NCI-H1048 (cell line): ENCODE measurements at places on chromosomes 16 and 17.
A peak's percentile ranks its signal among the peaks of the same experiment; 100 is the strongest.

GRCh38 chr17:21285164-21286065 is 904 bp downstream of the MAP2K3 start:
- no peak for DNase-seq

DNA sequence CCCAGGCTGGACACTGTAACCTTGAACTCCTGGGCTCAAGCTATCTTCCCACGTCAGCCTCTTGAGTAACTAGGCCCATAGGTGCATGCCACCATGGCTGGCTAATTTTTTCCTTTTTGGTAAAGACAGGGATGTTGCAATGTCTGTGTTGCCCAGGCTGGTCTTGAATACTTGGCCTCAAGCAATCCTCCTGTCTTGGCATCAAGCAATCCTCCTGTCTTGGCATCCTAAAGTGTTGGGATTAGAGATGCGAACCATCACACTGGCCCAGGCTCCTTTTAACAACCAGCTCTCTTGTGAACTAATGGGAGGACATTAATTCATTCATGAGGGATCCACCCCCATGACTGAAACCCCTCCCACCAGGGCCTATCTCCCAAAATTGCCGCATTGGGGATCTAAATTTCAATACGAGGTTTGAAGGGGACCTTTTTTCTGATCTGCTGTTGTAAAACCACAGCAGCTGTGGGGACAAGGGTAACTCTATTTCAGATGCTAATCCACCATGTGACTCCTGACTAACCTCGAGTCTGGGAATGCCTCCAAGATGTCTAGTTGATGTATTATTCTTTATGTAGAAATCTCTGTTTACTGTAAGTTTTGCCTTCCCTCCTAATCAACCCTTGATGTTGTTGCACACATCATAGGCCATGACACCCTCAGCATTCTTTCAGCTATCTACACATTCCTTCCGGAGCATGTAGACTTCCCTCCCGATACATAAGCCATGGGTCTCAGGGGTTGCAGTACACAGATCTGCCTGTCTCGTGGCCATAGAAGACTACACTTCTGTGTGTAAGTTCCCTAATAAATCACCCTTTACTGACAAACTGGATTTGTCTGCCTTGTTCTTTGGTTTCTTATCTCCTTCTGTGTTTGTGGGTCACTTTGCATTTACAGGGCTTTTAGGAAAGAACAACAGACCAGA is 37.6 kb downstream of the RNF112 start:
- no peak for DNase-seq

GRCh38 chr17:76304226-76305134 is 3.6 kb downstream of the QRICH2 start:
- DNase-seq, result no peak

DNA sequence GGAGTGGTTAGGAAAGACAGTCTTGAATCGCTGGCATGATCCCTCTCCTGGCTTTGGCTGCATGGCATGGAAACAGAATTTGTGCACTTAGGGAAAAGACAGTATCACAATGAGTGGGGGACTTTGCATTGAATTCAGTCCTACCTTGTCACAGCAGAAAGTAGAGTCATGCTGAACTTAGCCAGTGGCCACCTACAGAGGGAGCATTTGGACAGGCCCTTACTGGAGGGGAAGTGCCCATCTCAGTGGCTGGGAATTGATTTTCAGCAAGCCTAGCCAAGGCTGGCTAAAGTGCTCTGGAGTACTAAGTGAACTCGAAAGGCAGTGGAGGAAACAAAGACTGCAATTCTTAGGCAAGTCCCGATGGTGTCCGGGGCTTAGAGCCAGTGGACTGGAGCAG is 364.3 kb upstream of the TOM1L1 start:
- DNase-seq, result no peak

DNA sequence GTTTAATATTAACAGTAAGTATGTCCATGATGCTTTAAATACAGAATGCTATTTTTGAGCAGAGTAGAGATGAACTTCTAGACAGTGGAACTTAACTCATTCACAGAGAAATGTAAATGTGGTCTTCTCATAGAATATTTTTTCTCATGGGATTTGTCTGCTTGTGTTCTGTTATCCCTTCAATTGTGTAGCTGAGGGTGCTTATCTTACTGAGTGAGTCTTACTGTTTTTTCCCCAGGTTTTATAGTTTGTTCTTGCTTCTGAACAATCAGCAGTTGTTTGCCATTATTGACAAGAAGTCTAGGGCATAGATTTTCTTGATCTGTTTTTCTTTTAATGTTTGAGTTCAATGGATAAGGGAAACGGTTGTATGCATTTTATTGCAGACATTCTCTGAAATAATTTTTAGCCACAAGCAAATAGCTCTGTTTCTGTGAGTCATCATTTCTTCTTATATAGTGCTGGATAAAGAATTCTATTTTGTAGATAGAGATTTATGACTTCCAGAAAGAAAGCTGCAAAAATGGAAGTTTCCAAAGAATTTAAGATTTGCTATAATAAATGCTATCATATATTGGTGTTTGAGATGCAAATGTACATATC is 60.5 kb downstream of the NF1 start:
- DNase-seq, result no peak

DNA sequence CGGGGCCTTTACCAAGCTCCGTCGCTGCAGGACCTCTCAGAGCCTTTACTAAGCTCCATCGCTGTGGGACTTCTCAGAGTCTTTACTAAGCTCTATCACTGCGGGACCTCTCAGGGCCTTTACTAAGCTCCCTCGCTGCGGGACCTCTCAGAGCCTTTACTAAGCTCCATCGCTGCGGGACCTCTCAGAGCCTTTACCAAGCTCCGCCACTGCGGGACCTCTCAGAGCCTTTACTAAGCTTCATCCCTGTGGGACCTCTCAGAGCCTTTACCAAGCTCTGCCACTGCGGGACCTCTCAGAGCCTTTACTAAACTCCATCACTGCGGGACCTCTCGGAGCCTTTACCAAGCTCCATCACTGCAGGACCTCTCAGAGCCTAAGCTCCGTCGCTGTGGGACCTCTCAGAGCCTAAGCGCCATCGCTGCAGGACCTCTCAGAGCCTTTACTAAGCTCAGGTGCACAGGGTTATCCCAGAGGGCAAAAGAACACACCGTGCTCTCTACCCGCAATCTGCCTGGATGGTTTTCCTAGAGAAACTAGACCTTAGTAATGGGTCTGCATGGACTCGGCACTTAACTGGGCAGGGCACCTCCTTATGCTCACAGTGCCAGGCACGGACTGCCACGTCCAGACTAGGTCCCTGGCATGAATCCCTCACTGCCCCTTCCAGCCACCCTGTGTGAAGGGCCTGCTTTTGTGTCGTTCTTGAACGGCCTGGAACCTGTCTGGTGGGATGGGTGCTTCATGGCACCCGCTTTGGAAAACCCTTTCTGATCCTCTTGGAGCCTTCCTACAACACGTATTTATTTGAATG is 69.2 kb upstream of the DOC2B start:
- DNase-seq, result no peak

DNA sequence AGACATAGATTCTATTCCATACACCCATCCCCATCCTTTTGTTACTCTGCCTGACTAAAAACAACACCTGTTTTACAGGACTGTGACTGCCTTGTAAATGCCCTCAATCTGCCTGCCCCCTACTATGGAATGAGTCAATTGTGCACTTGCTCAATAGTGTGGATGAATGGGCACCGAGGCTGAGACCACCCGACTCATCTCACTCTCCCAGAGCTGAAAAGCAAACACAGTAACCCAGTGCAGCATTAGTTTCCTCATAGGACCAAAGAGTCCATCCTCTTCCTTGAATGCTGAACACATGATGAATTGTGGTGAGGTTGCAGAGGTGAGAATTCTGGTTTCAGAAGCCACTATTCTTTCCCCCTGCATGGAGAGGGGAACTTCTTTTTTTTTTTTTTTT is 233.7 kb downstream of the ZFHX3 start:
- no peak for DNase-seq

DNA sequence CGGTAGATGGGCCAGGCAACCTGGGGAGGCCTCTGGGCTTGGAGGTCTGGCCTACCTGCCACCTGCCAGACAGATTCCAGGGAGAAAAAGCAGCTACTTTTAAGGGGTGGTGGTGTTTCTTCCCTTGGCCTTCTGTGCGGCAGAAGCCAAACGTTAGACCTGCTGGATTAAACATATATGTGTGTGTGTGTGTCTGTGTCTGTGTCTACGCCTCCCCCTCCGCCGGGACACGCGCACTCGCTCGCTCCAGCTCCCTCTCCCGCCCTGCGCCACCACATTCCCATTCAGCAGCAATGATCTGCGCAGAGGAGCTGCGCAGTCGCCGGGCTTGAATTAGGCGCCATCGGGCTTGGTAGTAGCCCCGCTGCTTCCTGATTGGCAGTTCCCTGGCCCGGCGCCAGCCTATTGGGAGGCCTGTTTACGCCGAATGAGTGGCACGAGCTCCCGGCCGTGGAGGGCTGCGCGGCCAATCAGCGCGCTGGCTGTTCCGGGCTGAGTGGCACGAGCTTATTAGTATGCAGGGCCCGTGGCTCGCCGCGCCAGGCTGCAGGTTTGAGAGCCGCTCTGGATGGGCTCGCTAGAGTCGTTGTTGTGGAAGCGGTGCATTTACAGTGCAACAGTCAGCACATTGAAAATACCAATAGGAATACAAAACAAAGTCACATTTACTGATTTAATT is at the start of gene BAHCC1:
TSS of gene BAHCC1 (plus strand) at position 537 of the 679 bp plus-strand sequence. CDS start 4,283 bp downstream, outside the sequence.
- DNase-seq, result peak; percentile 100

GRCh38 chr17:19762515-19762961 is 14.4 kb upstream of the ALDH3A1 start:
- no peak for DNase-seq

DNA sequence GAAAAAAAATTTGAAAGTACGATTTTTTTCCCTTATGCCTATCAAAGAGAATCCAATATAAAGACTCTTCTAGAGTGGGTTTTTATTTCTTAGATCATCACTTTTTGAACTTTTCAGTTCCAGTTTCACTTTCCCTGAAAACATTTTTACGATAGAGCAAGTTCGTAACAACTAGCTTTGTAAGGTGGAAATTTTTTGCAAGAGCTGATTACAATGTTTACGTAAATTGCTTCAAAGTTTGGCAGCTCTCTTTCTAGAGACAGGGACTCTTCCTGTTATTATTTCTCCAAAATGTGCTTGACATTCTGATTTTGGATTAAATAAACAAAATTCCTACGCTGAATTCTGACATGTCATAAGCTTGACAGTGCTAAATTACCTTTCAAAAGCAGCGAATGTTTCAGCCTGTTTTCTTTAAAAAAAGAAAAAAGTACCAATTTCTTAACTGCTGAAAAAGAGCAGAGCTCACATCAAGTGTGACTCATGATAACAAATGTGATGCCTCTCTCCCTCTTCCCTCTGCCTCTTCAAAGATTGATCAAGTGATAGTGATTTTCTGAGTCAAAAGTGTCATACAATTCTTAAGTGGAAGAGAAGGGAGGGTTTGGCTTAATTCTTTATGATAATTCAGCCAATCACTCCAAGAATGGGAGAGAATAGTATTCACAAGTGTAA is 175.2 kb downstream of the KCNJ2 start:
- no peak for DNase-seq

DNA sequence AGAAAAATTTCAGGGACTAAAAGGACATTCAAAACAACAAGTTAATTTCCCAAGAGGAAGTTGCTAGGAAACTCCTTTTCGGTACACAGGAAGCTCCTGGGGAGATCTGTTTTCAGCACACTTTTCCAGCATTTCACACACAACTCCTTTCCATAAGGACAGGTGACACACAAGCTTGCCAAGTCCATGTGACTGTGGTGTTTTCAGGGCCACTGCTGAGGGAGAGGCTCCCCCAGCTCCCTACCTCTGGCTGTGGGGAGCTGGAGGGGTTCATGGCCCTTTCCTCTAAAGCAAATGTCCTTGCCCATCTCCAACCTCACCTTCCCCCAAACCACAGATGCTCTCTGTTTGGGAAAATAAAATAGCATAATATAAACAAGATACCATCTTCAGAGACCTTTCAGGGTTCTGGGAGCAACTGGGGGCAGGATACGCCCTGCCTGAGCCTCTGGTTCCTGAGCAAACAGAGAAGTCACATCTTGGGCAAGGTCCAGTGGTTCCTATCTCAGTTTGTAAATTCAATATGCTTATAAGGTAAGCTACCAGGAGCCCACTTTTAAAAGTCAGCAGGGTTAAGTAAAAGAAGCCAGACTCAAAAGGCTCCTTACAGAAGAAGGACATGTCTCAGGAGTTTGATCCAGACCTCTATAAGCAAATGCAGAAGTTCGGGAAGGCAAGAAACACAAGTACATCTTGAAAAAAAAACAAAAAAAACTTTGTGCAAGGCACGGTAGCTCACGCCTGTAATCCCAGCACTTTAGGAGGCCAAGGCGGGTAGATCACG is 3.0 kb downstream of the PDZD9 start:
- no peak for DNase-seq

GRCh38 chr17:65633146-65633881 is 71.9 kb upstream of the AXIN2 start:
- no peak for DNase-seq

GRCh38 chr17:45306623-45307022 is 10.2 kb downstream of the MAP3K14 start:
- DNase-seq, result no peak

DNA sequence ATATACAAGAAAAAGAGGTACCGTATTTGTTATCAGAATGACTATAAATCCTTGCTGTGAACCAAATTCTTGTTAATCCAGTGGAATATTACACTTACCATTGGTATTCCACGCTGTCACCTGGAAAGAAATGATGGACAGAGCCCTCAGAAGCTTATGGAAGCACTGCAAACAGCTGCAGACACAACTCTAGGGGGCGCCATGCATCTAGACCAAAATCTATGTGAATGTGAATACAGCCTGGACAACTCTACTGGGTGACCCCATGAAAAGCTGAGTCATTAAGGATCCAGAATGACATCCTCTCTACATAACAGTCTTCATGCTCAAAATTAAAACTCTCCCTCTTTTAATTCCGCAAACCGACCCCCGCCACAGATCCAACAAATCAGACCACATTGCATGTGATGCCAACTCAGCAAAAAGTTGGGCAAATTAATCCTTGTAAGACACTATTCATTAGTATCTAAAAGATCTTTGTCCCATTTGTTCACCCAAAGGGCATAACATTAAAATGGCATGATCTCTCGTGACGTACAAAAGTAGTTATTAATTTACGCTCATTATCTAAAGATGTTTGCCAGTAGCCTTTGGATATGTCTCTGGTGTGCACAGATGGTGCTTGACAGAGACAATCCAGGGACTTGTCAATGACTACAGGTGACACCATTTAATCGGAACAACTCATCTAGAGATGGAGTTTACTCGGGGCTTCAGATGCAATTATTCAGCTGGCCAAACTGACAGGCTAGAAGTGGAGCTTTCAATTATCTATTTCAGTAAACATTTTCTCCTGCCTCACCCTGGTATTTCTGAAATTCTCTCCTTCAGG is 552.7 kb upstream of the PSMD7 start:
- no peak for DNase-seq

GRCh38 chr17:82228842-82229697 is at the start of gene SLC16A3:
SLC16A3 (plus strand) TSS chr17:82229042; CDS start chr17:82236009, 6,967 bp downstream.
- DNase-seq, result no peak

GRCh38 chr16:4918781-4919251 is 18.1 kb downstream of the PPL start:
- no peak for DNase-seq

- no peak for DNase-seq
Measured at GRCh38 chr16:67926181-67926750, 5.4 kb downstream of the CTRL start.

- no peak for DNase-seq
Measured at GRCh38 chr16:89600427-89600826, 13.0 kb upstream of the DPEP1 start.

GRCh38 chr16:85479972-85480726 is 133.0 kb upstream of the GSE1 start:
- no peak for DNase-seq
